Activated CD4-positive, alpha-beta T cell treated with anti-CD3 and anti-CD28 coated beads for 1 hour (primary cell): ENCODE measurements at places on chromosomes 5 and 9.

DNA sequence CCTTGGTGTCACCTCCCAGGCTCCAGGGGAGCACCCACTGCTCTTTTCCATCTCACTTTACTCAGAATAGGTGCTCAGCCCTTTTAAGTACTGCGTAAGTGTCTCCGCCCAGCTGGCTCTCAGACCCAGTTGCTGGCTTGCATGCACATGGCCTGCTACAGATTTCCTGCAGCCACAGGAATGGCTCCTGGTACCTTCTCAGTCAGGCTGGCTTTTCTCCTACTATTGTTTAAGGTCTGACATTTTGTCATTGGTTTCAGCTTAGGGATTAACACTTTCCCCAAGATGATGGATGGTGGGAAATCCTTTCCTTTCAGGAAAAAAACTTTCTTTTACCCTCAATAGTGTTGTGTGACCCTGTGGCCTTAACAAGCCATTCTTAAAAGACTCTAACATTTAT, 1652.3 kb upstream of the WWC1 start:
- no peak for DNase-seq

DNA sequence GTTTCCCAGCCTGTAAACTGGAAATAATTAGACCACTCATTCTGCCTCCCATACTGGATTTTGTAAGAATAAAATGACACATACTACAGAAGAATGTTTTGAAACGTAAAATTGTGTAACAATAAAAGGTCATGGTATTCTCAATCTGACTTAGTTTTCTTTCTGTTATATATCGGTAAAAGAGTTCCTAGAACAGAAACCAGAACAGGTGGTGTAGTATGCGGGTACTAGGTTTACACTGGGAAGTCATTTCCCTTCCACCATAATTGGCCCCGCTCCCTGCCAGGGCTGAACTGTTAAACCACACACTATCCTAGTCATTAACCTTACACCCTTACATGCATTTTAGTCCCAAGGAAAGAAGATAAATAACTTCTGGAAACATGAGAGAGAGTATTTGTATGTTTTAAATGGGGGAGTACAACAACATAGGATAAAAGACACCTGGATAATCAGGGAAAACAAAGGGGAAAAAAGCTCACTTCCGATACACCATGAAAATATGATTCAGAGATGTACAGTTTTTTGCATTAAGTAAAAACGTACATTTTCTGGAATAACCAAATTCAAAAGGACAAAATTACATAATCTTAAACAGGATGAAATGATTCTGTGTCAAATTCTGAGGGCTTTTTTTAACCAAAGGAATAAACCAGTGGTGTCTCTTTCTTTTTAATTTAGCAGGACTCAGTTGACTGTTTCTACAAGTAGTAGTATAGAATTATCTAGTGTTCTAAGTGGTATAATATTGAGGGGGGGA, 199.7 kb downstream of the GLIS3 start:
- DNase-seq, result no peak

- DNase-seq, result no peak
These were observed 522.3 kb upstream of the NUDT12 start for GRCh38 chr5:104084896-104085295.

DNA sequence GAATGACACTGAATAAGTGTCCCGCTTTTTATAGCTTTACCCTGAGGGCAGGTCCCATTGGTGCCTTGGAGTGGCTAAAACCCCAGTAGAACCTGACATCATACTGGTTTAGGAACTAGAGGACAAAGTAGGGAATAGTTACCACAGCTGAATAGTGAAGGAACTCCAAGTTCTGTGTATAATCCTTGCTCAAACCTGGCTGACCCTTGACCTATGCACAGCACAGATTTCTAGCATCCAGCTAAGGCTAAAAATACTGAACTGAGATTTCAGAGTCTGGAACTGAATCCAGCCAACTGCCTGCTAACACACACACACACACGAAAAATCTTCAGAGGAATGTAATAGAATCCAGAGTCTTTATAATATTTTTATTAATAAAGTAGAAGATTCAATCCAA, 50.8 kb downstream of the C5 start:
- DNase-seq, result no peak

DNA sequence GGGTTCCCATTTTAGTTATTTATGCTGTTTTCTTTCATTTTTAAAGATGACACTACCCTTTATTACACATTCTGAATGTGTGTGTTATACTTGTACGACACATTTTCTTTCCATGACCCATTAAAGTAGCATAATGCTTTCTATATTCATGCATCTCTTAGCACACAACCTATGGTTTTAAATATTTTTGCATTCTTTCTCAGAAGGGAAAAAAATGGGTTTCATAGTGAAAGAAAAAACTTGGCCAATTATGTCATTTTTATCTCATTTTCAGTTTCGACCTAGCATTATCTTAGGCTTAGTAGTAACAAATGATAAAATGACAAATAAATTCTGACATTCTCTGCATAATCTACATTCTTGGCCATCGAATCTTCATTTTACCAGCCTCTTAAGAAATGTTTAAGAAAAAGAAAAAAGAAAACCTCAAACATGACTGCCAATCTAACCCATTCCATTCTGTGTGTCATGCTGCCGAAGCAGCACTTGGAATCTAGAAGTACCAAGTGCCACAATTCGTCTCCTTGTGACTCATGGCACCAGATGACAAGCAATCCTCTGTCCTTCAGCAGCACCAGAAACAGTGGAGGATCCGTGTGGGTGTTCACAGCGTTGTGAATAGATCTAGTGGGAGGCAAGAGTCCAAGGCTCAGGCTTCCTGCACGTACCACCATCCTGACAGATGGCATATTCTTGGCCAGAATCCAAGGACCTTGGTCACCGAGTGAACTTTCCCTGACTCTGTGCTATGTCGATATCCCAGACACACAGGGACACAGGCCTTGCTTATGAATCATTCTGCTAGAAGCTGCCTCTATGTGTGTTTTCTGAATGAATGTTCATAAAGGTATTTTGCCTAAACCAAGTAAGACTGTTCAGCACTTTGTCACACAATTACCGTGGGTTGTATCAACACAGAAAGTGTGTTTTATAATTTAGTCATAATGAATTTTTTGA, 502.7 kb downstream of the NR2F1-AS1 start:
- no peak for DNase-seq

- no peak for DNase-seq
These were observed 12.5 kb upstream of the CTSL start for GRCh38 chr9:87713278-87713987.

DNA sequence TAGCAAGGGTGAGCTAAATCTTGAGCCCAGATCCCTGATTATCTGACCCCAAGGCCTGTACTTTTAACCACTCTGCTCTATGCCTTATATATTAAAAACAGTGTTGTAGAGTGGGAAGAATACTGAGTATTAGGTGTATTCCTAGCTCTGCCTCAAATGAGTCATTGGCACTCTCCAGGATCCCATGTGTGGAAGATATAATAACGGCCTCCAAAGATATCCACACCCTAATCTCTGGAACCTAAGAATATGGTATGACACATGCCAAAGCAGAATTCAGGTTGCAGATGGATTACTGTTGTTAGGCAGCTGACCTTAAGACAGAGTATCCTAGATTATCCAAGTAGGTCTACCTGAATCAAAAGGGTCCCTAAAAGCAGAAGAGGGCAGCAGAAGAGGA, 110.8 kb downstream of the ADRB2 start:
- no peak for DNase-seq

DNA sequence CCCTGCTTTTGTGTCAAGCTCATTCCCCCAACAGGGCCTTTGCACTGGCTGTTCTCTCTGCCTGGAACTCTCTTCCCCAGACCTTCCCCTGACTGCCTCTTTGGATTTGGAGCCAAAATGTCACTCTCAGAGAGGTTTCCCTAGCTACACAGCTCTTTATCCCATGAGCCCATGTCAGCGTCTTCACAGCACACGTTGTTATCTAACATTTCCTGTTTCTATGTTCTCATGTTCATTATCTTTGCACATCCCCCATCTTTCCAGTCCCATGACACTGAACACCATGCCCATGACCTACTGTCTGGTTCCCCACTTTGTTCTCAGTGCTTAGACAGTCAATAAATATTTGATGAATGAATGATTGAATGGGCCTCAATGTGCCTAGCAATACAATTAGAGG, 26.3 kb upstream of the ARSI start:
- no peak for DNase-seq

- DNase-seq, result no peak
These were observed 596.9 kb downstream of the PDE4D start for GRCh38 chr5:59296317-59297264.

GRCh38 chr5:113201715-113202114, 225.1 kb downstream of the DCP2 start:
- DNase-seq, result no peak

GRCh38 chr9:128374221-128374675, 3.1 kb downstream of the URM1 start:
- DNase-seq, result no peak

DNA sequence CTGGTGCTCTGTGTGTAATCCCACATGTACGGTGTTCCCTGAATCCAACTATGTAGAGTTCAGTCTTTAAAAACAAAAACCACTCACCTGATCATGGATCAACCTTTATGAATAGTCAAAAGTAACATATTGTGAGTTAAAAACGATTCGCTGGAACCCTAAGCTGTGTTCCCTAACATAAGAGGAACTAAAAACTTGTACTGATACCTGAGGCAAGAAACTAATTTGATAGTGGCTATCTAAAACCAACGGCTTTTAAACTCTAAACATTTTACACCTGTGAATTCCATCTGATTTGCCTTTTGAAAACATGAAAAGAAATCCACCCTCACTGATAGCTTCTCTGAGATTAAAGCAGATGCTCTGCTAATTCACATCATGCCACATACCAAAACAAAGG, 101.5 kb downstream of the DEPDC1B start:
- DNase-seq, result no peak

GRCh38 chr5:13478831-13479465, 465.5 kb downstream of the DNAH5 start:
- DNase-seq, result no peak

DNA sequence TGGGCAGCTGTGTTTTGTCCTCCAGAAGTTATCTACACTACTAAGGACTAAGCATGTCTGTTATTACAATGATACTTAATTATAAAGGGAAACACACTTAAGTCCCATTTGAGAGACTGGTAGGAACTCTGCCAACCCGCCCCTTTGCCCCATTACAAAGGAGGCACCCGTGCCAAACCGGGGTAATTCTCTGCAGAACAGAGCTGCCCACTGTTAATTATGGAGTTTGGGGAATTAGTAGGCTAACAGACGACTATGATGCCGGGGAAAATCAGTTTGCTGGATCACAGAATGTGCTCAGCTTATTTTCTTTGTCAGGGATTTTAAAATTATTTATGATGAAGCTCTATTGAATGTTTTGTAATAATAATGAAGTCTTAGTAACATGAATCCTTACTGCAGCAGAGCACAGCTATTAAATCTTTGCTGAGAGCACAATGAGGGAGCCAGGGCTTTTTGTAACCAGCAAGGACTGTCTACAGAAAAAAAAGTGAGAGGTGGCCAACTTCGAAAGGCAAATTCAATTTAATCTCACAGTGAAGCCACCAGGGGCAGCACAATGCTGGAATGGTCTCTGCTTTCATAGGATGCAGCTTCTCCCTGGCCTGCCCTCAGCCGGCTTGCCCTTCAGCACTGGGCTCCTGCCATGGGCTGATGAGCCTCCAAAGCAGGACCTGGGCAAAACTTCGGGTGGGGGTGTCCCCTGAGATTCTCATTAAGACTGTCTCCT, 134.5 kb downstream of the GNAQ start:
- no peak for DNase-seq
